Stimulated activated CD8-positive, alpha-beta memory T cell treated with anti-CD3 and anti-CD28 coated beads, Interleukin-12 subunit alpha, Interleukin-12 subunit beta, amount 100 ng/mL, for 4 hours (primary cell): ENCODE measurements at places on chromosomes 2 and 18.

DNA sequence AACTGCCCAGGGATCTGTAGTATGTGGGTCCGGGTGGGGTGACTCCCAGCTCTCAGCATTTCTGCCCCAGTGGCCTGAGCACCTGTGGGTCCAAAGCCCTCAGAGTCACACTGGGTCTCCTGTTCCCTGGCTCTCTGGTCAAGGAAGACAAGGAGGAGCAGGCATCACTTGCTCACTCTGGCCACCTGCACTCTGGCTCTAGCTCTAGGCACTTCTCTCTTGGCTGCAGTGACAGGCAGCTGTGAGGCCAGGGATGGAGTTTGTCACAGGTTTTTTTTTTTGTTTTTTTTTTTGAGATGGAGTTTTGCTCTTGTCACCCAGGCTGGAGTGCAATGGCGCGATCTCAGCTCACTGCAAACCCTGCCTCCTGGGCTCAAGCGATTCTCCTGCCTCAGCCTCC lies 84.6 kb downstream of the HS1BP3 start:
- no peak for DNase-seq

GRCh38 chr2:102000813-102001766 lies 9.3 kb downstream of the IL1R2 start:
- DNase-seq = no peak

DNA sequence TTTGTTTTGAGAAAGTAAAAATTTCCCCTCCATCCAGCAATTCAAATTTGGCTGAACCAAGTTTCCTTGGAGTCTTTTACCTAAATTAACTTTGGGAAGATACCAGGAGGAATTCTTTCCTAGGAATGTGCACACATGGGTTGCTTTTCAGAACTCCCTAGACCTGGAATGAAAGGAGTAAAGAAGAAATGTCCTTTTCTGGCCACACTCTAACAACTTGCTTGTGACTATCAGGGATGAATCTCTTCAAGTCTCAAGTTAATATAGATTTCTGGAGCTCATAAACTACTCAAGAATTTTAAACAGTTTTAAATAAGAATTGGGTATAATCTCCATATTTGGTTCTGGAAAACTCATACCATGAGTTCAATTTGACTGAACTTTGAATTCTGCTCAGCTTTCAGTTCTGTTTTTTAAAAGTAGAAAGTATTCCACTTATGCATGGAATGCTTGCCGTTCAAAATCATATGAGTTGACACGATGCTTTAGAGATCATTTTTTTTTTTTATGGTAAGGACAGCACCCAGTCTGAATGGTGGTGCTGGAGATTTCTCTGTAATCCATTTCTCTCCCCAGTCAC lies 7.7 kb downstream of the RASGRP3 start:
- DNase-seq = no peak

DNA sequence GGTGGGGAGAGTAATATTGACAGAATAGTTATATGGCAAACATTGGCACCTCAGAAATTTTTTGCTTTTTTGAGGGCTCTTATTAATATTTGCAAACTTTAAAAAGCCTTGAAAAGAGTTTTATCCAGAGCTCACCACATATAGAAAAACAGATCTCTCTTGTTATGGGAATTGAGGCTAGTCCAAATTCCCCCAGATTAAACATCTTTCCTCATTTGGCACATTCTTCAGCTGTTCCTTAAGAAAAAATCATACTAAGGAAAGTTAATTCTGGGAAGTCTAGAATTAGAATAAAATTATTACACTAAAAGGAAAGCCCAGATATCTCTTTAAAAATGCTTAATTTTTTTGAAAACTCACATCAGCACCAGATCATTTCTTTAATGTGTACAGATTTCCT lies 5.6 kb downstream of the TFPI start:
- no peak for DNase-seq

GRCh38 chr2:226118471-226119429 lies 680.9 kb downstream of the IRS1 start:
- DNase-seq = no peak

DNA sequence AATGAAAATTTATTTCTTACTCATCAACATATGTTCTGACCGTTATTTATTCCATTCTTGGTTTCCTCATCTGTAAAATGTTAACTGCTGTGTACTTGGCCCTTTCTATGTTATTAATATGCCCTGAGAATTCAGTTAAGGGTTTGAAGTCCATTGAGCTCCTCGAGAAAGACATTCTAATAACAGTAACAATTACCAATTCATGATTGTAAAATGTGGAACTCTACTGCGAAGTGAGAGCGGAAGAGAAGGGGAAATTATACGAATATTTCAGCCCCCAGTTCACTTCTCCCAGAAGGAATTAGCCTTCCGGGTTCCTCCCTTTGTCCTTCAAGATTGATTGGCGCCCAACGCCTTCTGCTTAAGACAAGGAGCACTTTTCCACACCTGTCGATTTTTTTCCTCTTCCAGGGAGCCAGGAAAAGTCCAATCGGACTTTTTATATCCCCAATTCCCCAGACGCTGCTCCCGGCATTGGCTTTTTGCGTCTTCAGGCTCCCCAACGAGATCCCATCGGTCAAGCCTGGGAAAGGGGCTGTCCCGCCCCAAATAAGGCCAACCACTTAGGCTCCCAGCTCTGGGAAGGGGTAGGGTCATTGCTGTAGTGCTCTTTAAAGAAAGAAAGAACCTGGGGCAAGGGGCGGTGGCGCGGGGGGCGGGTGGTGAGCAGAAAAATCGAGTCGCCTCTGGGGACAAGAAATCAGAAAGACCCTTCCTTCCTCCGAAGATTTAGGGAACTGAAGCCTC lies 1.6 kb downstream of the DSC2 start:
- DNase-seq = no peak

DNA sequence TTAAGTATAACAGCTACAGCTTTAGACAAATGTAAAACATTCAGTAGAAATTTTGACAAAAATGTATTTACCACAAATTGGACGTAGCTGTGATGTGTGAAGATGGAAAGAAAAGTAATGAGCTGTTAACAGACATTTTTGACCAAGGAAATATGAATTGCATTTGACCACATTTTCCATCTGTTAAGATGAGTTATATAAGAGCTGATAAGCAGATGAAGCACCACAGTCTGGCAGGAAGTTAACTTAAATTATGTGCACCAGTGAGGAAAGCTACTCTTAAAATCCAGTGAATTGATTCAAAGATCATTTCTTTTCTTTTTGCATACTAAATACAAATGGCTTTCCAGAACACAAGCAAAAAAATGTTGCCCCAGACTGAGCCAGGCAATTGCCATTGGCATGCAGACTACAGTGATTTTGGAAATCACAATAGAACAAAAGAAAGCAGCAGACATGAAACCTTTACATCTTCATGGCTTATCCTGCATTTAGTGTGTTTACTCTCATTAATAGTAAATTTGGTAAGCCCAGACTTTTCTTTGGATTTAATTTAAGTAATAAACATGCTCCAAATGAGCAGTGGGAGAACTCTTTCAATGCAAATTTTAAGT lies 493.7 kb downstream of the TMX3 start:
- no peak for DNase-seq

GRCh38 chr2:233418052-233418760 lies 63.9 kb downstream of the DGKD start:
- no peak for DNase-seq

GRCh38 chr2:127173057-127173456 lies 47.0 kb downstream of the CYP27C1 start:
- no peak for DNase-seq

DNA sequence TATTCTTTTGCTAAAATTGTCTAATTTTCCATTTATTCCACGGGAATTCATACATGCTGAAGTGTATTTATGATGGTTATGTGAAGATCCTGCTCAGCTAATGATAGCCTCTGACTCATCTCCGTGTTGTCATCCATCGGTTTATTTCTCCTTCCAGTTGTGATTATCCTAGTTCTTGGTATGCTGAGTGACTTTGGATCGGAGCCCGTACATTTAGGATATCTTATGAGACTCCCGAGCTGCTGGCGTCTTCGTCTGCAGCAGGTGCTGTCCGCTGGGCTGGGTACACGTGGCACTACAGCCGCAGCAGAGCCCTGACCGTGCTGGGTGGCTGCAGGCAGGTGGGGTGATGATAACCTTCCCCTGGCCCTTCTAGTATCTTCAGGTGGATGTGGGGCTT lies 40.1 kb upstream of the GALR1 start:
- DNase-seq = no peak

DNA sequence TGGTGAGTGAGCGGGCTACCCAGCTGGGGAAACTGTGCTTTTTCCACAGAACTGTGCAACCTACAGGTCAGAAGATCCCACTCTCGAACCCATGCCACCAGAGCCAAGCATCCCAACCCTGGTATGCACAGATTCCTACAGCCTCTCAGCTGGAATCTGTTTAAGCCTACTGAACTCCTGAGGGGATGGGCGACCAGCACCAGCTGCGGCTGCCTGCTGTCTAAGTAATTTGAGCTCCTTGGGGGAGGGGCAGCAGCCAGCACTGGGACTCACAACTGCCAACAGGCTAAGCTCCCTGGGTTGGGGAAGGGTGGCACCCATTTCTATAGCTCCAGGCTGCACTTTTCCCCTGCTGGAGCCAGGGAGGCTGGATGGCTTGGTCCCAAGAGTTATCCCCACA lies 11.8 kb downstream of the CYP27C1 start:
- DNase-seq = no peak

- DNase-seq = no peak
Measured at GRCh38 chr2:127662937-127663565, 12.3 kb downstream of the LIMS2 start.

GRCh38 chr2:64678771-64679590 lies 25.3 kb upstream of the SERTAD2 start:
- no peak for DNase-seq

DNA sequence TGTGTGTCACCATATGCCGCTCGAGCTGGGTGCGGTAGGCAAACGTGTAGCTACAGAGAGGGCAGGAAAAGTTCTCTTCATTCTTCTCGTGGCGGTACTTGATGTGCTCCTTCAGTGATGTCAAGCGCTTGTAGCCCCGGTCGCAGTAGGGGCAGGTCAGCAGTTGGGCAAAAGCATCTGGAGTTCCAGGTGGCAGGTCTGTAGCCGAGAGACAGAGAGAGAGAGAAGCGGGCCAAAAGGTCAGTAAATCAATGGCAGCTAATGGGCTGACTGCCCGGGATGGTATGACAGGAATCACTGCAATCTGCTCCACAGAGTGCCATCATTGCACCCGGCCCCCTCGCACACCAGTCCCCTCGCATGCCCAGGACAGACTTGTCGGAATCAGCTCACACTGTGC lies 116.0 kb downstream of the ZEB2 start:
- no peak for DNase-seq

GRCh38 chr2:168293766-168294165 lies 46.4 kb upstream of the STK39 start:
- DNase-seq = no peak

- no peak for DNase-seq
Measured at GRCh38 chr2:212595036-212595654, 56.5 kb upstream of the ERBB4 start.

DNA sequence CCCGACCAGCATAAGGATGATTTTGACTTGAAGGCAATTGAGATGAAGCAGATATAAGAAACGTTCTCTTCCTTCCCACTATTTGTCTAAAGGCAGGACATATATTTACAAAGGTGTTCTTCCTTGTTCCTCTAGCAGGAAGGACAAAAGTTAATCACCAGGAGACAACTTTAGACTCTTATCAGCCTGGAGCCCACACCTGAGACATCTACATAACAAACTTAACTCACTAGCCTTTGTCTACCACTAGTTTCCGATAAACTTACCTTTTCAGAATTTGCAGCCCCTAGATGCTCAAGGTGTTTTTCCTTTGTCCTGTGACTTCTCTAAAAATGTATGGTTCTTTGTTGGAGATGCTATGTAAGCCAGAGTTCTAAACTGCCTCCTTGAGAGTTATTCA lies 1047.8 kb upstream of the NXPH2 start:
- no peak for DNase-seq

GRCh38 chr2:11695576-11695975 lies 25.6 kb upstream of the NTSR2 start:
- DNase-seq = no peak

DNA sequence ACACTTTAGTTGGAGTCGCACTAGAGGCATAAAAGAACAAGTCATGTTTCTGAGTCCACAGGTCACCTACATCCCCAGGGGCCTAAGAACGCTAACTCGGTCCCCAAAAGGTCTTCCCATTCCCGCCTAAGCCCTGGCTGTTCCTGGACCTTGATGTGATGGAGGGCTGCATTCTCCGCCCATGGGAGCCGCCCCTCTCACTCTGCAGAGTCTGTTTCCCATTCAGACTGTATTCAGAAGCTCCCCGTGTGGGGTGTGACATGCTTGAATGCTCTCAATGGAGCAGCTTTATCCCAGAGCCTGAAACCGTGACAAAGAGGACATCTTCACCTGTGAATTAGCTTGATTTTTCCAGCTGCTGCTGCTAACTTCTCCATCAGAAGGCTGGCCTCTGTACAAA lies 319.0 kb upstream of the KLHL29 start:
- no peak for DNase-seq

DNA sequence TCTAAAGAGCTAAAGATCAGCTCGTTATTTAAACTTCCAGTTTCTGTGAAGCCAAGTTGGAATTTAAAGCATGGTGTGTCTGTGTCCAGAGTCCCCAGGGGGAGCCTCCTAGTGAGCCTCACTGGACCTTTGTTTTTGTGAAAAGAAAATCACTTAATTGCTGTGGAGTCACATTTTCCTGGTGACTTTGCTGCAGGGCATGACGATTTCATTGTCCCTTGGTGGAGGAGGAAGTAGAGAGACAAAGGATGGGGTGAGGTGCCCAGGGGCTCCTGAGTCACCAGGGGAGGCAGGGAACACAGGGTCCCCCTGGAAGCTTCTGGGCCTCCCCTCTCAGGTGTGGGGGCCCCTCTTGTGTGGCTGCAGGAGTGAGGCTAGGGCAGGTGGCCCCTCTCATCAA lies 19.7 kb downstream of the ATP6V1C2 start:
- no peak for DNase-seq

GRCh38 chr2:42186366-42186765 lies 17.2 kb downstream of the EML4 start:
- DNase-seq = no peak

DNA sequence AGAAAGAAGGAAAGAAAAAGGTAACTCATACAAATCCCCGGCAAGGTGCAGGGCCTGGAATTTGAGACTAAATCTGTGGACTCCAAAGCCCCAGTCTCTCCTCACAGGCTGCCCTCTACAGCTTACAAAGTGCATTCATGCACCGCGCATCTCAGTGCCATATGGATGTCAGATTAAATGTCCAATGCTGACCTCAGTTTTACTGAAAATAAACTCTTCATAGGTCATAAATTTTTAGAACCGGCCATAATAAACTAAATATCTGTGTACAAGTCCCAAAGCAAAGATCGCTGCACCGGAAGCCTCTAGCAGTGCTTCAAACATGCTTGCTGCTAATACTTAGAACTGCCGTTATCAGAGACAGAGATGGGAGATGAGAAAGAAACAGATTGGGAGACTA lies 17.7 kb downstream of the ST6GAL2 start:
- DNase-seq = no peak

GRCh38 chr2:160254189-160254762 lies 54.2 kb upstream of the ITGB6 start:
- no peak for DNase-seq
